ENCODE measurements at places on chromosomes 2 and 18.

DNA sequence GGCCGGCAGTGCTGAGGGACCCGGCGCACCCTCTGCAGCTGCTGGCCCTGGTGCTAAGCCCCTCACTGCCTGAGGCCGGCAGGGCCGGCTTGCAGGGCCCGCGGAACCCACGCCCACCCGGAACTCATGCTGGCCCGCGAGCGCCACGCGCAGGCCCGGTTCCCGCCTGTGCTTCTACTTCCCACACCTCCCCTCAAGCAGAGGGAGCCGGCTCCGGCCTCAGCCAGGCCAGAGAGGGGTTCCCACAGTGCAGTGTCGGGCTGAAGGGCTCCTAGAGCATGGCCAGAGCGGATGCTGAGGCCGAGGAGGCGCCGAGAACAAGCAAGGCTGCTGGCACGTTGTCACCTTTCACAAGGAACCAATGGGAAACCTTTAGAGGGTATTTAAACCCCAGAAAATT, 36.8 kb upstream of the ZNF532 start:
- DNase-seq, result no peak

DNA sequence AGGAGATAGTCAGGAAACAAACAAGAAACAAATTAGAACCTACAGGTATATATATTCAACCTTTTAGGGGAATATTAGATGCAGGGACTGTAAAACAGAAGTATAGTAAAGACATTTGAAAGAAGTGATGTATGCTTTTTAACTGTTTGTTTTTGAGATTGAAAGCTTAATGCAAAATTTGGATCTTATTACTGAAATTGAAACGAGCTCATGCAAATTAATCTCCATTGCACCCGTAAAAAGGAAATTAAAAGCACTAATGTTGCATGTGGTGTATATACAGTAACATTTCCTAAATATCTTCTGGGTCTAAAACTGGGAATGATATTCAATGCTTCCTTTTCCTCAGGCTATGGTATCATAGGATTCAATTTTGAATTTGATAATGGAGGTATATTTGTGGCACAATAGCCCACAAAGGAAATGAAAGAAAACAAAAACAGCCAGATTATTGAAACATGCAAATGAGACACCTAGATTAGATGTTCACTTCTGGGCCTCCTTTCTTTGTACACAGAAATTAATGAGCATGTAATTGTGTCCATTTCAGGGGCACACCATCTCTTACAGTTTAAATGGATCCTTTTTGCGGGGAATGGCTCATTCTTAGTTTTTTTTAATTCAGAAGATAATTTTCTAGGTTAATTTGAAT, 1.6 kb upstream of the ELOA2 start:
- no peak for DNase-seq

DNA sequence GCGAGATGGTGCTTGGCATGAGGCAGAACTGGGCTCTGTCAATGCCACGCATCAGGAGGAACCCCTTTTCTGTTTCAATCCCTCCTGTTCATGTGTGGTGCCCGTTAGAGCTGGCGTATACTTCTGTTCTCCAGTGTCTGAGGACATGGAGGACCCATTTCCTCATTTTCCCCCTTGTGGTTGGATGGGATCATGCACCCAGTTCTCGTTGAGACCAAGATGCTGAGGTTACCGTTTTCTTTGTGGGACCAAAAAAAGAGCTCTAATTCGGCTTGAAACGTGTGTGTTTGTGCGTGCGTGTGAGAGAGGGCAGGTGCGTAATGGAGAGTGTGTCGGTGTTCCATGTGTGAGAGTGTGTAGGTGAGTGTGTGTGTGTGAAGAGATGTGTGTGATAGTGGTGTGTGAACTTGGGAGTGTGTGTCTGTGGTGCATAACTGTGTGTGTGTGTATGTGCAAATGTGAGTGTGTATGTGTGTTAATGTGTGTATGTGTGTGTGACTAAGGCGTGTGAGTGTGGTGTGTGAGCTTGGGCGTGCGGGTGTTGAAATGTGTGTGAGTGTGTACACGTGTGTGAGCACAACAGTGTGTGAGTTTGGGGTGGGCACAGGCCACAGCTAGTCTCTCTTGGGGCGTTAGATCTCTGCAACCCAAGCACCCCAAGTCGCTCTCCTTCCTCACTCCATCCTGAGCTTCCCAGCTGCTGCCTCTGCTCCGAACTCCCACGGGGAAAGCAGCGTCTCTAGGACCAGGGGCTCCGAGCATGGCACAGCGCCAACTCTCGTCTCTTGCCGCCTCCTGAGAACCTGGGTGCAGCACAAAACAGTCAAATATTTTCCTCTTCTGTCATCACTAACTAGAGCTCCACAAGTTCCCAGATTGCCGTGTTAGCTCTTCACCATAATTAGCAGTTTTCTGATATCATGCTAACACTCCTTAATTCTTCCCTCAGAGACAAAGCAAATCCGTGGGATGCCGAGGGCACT, 75.8 kb downstream of the LONRF2 start:
- DNase-seq, result peak; percentile 21

GRCh38 chr2:122390406-122390805, 635.0 kb downstream of the TSN start:
- peak; percentile 64 for DNase-seq

GRCh38 chr2:6971502-6971901, 54.3 kb downstream of the RNF144A start:
- DNase-seq, result no peak

GRCh38 chr18:53496028-53496427, 728.4 kb downstream of the MBD2 start:
- no peak for DNase-seq

All from RWPE1 (cell line).